ENCODE measurements at places on chromosomes 13 and 19.

GRCh38 chr13:79812070-79812850 lies 331.3 kb downstream of the NDFIP2 start:
- no peak for DNase-seq

GRCh38 chr13:25971459-25972145 lies 80.2 kb downstream of the SHISA2 start:
- no peak for DNase-seq

GRCh38 chr13:67505376-67505775 lies 275.2 kb upstream of the PCDH9 start:
- DNase-seq: no peak

DNA sequence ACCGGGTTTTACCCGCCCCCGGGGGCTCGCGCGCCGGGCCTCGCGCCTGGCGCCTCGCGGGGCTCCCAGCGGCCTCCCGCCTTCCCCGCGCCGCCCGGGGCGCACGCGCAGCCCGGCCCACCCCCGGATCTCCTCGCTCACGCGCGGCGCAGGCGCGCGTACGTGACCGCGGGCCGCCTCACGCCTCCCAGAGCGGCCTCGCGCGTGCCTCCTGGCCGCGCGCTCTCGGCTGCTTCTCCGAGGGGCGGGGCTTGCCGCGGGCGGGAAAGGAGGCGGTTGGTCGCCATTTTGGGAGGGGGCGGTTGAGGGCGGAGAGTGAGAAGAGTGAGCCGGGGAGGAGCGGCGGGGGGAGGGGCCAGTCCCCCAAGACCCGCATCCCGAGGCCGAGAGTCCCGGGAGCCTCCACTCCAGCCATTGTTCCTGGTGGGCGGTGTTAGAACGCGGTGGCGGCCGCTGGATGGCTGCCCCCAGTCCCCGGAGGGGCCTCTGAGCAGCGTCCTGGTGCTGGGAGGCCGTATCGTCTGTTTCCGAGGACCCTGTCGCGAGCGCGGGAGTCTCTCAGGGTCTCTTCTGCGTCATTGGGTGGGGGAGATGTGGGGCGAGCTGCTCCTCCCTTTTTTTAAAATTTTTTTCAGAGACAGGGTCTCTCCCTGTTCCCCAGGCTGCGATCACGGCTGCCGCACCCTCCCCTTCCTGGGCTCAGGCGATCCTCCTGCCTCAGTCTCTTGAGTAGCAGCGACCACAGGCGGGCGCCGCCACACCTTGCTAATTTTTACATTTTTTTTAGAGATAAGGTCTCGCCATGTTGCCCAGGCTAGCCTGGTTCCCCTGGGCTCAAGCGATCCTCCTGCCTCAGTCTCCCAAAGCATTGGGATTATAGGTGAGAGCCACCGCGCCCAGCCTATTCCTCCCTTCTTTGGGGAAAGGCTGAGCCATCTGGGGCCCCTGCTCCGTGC lies at the start of gene ZNF541:
Gene ZNF541 (minus strand): TSS at position 78 of the 956 bp plus-strand sequence. CDS start 17,292 bp downstream, outside the sequence.
- peak; percentile 72 for DNase-seq

DNA sequence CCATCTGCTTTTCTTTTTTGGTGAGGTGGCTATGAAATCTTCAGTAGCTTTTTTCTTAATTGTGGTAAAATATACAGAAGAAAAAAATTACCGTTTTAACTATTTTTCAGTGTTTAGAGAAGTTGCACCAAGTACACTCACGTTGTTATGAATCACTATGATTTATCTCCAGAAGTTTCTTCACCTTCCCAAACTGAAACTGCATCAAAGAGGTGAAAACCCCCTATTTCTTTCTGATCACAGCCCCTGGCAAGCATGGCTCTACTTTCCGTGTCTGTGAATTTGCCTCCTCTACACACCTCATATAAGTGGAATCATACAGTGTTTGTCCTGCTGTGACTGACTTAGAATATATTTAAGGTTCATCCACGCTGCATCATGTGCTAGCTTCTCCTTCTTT lies 15.6 kb upstream of the SIGLEC10 start:
- DNase-seq: no peak

- DNase-seq: no peak
Measured at GRCh38 chr19:17866964-17867486, 4.7 kb upstream of the SLC5A5 start.

DNA sequence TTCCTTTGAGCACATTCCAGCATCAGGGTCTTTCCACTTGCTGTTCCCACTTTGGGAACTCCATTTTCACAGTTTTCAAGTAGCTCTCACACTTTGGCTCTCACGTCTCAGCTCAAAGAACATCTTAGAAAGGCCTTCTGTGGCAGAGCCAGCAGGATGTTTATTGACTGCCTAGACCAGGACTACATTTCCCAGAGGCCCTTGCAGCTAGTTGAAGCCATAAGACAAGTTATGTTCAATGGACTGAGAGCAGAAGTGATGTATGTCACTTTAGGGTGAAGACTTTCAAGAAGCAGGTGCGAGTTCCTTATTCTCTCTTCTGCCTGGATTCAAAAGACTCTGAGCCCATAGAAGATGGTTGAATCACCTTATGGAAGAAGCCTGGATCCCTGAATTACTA lies 4.3 kb upstream of the HAUS5 start:
- DNase-seq: no peak

- no peak for DNase-seq
Measured at GRCh38 chr19:2408247-2408646, 19.1 kb downstream of the TIMM13 start.

GRCh38 chr19:13597640-13598039 lies 91.4 kb upstream of the CACNA1A start:
- no peak for DNase-seq

- DNase-seq: no peak
Measured at GRCh38 chr13:99834246-99834645, 137.3 kb downstream of the ZIC5 start.
